Cardiac fibroblast (primary cell): ENCODE measurements at places on chromosomes 3 and 15.

GRCh38 chr3:23479615-23480328, 276.6 kb downstream of the UBE2E2 start:
- no peak for DNase-seq

DNA sequence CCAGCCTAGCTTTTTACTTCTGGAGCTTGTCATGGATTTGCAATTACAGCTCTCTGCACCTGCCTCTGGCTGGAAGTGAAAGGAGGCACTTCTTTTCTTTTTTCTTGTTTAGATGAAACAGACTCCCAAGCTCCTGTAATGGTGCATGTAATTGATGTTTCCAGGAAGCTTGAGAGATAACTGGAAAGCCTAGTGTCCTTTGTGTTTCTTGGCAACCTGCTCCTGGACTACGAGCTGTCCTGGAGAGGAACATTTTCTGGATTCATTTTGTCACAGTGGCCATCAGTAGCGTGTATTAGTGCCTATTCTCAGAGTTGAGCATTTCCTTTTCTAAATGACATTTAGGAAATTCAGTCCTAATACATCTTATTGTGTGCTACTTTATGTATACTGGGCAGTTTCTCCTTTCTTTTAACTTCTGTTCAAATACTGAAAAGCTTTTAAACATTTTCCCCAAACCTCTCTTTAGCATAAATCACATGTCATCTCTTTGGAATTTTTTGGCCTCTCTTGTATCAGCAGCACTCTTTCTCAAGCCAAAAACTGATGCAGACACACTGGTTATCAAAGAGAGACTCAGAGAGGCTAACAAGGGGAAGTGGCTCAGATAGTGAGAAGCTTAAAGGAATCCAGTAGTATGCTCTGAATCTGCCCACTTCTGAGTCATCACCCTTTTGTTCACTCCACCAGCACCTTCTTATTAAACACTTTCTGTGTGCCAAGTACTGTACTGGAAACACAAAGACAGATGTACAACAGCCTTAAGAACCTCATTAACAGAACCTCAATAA, 62.6 kb upstream of the SLC2A2 start:
- DNase-seq: peak; percentile 91

DNA sequence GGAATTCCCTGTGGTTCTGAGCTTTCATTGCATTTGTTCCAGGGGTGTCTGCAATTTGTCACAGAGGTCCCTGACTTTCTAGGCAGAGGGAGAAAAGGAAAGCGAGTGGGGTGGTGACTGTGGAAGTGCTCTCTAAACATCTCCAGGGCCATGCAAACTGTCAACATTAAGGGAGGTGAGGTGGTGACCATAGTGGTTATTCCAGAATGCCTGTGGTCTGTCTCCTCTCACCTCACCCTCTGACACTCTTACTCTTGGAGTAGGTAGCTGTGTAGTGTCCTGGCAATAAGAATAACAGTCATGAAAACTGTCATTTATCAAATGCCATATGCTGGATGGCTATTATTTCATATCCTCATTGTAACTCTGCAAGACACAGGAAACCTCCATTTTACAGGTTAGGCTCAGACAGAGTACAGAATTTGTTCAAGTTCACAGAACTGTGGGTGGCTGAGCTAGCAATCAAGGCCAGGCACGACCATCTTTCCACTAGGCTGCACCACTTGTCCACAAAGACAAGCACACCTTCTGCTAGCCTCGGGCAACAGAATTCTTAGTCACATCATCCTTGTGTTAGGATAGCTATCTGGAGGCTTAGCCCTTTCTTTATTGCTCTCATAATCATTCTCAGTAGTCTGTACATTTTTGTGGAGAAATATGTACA, 179.4 kb downstream of the CD47 start:
- no peak for DNase-seq

DNA sequence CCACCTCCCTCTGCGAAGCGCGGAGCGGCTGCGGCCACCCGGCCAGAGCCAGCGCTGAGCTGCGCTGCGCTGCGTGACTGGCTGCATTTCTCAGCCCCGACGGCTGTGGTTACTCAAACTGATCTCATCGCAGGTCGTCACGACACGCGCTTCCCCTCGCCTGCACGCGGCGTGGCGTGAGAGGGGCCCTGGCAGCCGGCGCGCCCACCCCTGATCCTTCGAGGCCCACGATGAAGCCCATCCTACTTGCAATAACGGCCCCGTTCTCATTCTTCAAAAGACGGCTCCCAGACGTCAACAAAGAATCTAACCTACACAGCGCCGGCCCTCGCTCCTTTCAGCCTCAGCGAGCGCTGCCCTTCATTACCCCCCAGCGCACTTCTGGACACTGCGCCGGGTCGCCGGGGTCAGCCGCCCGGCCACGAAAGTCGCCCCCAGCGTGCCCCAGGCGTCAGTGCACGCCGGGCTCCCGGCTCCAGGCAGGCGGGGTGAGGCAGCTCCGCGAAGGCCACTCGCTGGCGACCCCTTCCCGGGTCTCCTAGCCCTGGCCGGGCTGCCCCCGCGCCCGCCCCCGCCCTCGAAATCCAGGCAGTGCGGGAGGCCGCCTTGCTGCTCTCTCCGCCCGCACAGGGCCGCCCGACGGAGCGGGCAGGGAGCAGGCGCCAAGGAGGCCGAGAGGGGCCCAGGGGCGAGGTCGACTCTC, 9.9 kb upstream of the LEKR1 start:
- peak; percentile 40 for DNase-seq

DNA sequence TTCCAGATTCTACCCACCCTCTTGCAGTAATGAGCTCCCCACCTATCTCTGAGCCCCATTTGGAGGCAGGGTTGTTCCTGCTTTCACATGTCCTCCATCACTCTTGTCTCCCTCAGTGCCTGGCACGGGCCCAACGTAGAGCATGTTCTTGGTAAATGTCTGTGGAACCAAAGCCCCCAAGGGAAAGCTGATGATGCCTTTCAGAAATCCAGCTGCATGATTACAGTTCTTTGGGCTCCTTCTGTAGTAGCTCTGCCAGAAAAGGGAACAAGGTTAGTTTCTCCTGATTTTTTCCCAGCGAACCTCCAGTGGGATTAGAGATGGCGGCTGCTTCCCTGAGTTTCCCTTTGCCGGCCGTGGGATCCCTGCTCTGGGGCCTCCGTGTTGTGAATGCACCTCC, 39.3 kb downstream of the CGNL1 start:
- DNase-seq: peak; percentile 20

DNA sequence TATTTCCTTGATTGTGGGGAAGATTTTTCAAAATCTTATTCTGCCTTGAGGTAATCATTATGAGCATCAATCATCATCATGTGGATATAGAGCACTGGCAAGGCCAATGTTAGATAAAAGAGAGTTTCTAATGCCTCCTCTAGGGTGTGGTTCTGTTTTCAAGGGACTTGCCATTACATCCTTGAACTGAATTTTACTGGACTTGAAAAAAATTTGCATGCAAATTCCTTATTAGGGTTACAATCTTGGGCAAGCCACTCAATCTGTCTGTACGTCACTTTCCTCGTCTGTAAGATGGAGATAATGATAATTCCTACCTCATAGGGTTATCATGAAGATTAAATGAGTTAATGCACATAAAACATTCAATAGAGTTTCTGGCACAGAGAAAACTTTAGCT, 156.2 kb upstream of the WNT5A start:
- DNase-seq: no peak

GRCh38 chr15:95845862-95846515, 484.5 kb upstream of the NR2F2 start:
- peak; percentile 14 for DNase-seq

- DNase-seq: no peak
Measured at GRCh38 chr15:73940061-73940981, 14.1 kb downstream of the LOXL1 start.

DNA sequence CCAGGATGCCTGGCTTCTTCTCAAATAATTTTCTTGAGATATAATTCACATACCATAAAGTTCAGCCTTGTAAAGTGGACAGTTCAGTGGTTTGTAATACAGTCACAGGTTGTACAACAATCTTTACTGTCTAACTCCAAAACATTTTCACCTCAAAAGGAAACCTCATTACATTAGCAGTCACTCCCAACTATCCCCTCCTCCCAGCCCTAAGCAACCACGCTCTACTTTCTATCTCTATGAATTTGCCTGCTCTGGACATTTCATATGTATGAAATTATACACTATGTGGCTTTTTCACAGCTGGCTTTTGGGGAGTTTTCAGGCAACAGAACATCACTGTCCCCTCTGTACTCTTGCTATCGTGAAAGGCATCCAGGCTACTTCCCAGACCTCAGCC, 17.5 kb downstream of the TGM5 start:
- no peak for DNase-seq

DNA sequence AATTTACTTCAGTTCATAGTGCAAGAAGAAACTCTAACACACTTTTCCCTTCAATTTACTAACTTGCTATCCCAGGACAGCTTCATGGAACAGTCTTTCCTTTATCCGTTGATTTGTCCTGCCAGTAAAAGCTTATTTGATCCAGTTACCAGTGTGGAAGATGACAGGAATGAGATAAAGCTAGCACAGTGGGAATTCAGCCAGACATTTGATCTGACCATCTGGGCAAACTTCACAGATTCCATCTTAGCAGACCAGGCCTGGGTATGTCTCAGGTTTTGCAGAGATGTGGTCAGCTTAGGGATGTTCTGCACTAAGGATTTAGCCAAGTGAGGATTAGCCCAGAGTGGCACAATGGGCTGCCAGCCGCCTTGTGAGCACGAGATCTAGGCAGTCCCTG, 19.7 kb downstream of the CEMIP start:
- DNase-seq: no peak

- no peak for DNase-seq
Measured at GRCh38 chr3:196641333-196642054, 2.0 kb downstream of the NRROS start.

DNA sequence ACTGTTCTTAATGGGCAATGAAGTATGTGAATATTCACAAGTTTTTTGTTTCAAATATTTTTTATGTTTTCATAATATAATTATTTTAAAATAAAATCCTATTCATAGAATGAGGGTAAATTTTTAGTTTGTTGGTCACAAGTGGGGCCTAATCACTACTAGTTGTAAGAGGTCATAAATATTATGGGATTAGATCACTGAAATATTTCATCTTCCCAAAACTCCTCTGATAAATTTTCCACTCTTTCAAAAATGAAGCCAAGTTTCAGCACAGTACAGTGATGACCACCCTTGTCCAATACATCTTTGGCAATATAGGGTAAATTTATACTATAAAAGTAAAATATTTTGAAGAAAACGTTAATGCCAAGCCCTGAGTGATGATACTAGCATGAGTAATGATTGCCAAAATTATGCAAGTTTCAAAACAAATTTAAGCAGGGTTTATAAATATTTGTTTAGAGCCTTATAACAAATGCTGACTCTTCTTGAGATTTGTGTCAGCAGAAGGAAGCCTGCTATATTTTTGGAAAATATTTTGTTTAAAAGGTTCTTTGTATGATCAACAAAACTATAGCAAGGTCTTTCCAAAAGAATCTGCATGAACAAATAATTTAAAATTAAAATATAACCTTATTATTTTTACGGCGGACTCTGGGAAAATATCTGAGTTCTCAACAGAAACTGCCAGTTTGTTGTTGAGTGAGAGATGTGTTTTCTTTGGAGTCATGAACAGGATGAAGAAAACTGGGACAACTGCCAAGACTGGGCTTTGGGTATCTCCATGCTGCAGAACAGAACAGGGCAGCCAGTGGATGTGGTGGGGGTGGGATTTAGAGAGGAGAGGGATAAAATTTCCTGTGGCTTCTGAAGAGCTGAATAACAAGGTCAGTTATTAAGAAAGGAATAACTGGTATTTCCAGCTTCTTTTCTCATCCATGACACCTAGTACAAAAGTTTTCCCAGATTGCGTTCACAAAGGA, 17.9 kb upstream of the TM4SF1 start:
- DNase-seq: peak; percentile 84

DNA sequence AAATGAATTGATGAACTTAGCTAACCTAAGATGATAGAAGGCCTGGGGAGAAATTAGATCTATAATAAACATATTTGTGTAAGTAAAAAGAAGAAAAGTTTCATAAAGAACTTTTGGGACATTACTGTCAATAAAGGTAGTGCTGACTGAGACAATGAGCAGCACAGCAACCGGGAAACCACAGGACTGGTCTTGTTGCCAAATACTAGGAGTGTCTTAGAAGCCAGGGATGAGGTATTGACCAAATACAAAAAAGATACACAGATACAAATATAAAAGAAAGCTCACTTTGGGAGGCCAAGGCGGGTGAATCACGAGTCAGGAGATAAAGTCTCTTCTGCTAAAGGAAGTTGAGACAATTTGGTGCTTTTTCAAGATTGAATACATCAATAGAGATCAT, 362.4 kb upstream of the ZNF385D start:
- DNase-seq: peak; percentile 28

DNA sequence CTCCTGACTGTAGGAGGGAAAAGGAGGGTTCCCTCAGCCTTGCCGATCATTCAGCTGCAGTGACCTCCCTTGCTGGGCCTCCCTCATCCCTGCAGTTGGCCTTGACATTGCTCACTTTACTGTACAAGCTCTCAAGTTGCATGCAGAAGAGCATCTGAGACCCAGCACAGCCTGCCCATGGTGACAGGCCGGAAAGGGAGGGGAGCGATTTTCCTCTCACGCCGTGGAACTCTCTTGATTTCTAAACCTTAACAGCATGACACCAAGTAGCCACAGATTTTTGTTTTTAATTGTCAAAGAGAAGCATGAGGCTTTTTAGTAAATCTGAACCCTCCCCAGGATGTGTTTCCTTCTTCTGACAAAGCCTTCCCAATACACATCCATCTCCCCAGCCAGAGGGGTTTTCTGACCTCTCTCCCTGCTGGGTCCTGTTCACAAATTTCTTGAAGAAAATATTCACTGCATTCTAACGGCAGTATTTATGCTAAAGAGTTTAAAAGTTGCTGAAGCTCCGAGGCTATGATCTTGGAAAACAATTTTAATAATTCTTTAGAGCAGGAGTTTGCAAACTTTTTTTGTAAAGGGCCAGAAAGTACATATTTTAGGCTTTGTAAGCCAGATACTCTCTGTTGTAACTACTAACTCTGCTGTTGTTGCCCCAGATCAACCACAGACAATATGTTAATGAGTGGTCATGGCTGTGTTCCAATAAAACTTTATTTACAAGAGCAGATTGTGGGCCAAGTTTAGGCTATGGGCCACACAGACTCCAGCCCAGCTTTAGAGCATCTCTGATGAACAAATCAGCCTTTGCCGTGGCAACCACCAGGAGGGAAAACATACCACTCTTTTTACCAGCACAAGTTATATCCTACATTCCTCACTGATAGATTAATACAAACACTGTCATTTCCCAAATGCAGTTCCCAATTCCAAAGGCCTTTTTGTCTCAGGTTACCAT, 34.8 kb downstream of the LMCD1 start:
- peak; percentile 69 for DNase-seq

DNA sequence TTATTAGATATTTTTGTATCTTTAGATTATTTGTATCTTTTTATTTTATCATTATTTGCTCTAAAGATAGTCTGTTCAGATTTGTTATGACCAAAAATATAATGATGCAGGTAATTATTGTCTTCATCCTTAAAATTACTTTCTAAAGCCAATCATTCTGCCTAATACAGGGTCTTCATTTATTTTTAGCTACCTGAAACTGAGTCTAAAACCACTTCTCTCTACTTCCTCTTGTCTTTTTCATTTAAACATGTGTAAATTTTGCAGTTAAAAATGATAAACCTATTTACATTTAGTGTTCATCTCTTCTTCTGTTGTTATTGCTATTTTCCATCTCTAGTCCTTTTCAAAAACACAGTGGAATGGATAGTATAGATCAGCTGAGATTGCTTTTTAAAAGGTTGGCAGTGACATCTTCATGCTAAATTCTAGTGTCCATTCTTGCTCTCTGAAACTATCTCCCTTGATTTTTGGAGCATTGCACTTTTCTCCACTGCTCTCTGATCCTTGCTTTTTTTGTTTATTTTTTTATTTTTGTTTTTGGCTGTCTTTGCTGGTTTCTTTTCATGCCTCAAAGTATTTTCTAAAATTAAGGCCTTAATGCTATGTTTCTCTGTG, 91.8 kb downstream of the UBE2E2 start:
- DNase-seq: no peak

GRCh38 chr3:64977308-64978100, 289.7 kb upstream of the ADAMTS9 start:
- DNase-seq: peak; percentile 28
